Neural crest cell (in vitro differentiated cells): ENCODE measurements at places on chromosomes 12 and 14. TPM values are rescaled to one million over a fixed set of nuclear protein-coding genes. Genes with fewer than 3 reads are reported as not detected.

Gene GPR68
- 0.14 and 0.36 TPM in 2 replicates for total RNA-seq

Gene MYF6
- total RNA-seq, result not detected in 2 replicates

Gene HOXC10
- 1.8 TPM in 2 replicates for total RNA-seq

Gene ACSM4
- total RNA-seq, result not detected in 2 replicates

DNA sequence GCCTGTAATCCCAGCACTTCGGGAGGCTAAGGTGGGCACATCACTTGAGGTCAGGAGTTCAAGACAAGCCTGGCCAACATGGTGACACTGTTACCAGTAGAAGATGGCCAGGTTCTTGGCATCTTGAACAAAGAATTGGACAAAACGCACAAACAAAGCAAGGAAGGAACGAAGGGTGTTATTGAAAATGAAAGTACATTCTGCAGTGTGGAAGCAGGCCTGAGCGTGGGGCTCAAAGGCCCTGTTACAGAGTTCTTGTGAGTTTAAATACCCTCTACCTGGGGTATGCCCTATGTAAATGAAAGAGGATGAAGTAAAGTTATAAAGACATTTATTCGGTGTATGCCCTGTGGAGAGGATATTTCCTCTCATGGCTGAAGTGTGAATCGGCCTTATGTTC is 20.8 kb upstream of the CDK17 start:
- no peak for DNase-seq

DNA sequence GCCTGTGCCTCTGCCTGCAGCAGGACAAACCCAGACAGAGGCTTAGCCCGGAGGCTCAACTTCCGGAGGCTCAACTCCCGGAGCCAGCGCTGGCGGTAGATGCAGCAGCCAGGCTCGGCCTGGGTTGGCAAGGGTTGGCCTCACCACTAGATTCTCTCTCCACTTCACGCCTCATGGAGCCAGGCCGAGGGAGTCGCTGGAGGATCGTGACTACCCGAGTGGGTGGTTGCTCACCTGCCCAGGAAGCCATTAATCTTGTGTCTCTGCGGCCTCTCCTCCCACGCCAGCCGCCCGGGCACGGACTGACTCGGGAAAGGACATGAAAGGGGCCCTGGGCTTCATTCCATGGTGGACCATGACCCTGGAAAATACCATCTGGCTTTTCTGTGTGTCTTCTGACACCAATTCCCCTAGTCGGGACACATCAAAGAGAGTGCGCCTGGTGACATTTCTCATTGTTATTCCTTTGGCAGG is 20.8 kb downstream of the ESRRB start:
- no peak for DNase-seq

DNA sequence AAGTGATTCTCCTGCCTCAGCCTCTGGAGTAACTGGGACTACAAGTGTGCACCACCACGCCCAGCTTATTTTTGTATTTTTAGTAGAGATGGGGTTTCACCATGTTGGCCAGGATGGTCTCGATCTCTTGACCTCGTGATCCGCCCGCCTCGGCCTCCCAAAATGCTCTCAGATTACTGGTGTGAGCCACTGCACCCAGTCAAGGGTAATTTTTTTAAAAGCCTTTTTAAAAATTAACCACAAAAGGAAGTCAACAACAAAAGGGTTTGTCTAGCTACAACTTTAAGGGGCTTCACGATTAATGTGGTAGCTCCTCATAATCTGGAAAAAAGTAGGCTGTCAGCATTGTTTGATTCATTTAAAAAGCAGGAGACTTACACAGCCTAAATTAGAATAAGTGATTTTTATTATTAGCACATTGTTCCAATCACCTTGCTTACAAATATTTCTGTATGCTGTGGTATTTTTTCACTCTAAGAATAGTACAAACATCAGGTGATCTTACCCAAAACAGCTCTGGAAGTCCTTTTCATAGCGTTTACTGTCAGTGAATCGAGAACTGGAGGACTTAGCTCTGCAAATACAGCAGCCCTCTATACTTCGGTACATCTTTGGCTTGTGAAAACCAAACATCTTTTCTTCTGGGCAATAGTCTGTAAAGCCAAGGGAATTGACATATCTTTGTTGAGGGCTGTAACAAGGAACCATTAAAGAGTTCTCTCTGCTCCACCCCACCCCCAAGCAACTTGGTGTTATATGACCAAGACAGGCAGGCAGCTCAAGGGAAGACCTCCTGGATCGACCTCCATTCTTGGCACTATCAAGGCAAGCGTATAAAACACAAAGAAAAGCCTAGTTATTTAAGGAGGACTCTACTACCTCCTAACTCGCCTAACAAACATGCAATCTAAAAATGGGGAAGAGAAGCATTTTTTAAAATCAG is 28.1 kb downstream of the SINHCAF start:
- no peak for DNase-seq

GRCh38 chr14:63659726-63660125 is 18.1 kb upstream of the WDR89 start:
- no peak for DNase-seq
